Activated CD4-positive, alpha-beta T cell treated with anti-CD3 and anti-CD28 coated beads, Interleukin-2, amount 50 U/mL, for 48 hours (primary cell): ENCODE measurements at places on chromosomes 1 and 21.

DNA sequence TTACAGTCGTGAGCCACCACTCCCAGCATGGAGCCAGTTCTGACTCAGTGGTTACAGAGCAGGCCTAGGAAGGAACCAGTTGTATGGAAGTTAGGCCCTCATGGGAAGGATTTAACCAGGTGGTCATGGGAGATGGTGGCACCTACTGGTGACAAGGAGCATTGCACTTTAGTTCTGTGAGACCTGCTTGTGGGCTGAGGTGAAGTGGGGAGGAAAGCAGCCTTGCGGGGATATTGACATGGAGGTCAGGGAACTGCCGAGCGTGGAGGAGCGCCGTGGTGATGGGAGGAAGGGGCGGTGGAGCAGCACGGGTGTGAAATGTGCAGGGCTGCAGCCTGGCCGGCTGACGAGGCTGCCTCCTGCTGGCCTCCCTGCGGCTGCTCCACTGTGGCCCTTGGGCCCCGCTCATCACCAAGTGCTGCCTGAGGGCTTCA is 100.4 kb downstream of the GALNT2 start:
- DNase-seq, result peak; percentile 29

DNA sequence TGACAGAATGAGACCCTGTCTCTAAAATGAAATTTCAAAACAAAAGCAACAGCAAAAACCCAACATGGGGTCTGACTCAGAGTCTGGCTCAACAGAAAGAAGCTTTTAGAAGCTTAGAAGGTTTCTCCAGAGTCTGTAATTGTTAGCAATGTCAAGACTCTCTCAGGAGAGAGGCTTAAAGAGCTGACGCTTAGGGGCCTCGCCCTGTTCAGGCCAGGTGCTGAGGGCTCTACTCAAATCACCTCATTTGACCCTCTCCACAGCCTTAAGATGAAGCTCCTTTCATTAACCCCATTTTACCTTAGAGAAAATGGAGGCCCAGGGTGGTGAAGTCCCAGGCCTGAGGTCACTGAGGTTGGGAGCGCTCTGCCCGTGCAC is 5.3 kb upstream of the KIF17 start:
- no peak for DNase-seq

GRCh38 chr1:164586591-164586990 is 27.6 kb downstream of the PBX1 start:
- DNase-seq, result no peak

DNA sequence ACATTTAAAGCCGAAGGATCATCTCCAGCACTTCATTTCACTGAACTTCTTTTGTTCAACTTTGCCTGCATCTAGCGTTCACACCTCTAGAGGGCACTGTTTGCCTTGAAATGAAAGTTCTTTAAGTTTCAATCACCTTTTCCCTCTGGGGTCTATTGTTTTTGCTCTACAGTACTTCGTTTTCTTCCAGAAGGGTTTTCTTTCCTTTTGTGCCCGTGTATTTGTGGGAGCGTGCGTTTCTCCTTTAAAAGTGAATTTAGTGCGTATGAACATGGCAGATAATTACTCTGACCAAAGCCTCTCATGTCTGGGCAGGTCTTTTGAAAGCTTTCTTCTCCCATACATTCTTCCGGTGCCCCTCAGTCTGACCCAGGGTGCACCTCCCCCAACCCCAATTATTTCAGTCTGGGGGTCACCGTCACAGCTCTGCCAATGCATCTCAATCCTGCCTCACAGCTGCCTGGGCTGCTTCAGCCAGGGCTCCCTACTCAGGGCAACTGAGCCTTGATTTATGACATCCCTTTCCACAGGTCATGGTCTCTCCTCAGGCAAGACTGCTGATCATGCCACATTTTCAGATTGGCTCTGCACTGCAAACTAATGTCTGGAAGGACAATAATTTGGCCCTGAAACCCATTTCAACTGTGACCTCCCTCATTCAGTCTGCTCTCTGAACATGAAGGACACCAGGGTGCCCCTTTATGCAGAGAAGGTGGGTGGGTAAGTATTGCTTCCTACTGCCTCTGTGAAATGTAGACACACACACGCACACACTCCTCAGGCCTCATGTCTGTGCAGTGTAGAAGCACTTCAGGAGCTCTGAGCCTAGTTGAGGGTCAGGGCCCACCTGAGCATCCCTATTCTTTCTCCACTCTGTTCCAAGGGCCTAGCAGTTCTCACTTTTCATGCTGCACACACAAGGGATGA is 88.6 kb downstream of the NUF2 start:
- peak; percentile 40 for DNase-seq

GRCh38 chr1:1531947-1532346 is 8.5 kb downstream of the TMEM240 start:
- DNase-seq, result no peak

DNA sequence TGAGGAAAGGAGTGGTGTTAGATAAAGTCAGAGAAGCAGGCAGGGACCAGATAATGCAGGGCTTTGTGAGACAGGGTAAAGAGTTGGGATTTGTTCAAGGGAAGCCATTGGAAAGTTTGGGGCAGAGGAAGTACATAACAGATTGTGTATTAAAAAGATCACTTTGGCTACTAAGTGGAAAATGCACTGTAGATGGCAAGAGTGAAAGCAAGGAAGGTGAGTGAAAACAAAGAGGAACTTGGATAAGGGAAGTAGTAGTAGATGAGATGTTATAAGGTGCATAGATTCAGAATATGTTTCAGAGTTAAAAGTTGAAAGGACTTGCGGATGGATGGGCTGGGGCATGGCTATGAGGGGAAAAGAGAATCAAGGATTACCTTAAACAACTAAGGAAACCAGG is 17.4 kb downstream of the MRPL39 start:
- no peak for DNase-seq

DNA sequence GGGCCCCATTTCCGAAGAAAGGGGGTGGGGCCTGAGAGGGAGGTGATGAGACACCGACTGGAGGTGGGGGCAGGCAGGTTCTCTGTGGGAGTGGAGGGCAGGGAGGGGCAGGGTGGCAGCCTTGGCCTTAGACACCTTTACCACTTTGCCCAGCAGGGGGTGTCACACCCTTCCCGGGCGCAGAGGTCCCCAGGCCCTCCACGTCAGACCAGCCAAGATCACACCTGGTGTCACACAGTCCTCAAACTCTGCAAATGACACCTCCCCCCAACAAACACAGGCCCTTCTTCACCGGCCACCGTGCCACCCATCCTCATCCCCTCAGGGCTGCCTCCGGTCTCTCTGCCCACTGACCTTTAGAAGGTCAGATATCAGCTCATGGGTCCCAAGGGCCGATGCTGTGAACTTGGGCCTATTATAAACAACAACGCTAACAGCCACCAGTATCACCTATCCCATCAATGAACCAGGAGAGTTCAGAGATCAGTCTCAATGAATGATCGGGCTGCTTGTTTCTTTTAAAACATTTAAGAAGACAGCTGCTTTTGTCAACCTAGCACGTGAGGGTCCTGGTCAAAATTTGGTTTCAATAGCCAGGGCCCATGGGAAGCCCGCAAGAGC is 103.9 kb downstream of the CASZ1 start:
- peak; percentile 77 for DNase-seq

GRCh38 chr1:185972096-185972850 is 238.1 kb downstream of the HMCN1 start:
- no peak for DNase-seq

DNA sequence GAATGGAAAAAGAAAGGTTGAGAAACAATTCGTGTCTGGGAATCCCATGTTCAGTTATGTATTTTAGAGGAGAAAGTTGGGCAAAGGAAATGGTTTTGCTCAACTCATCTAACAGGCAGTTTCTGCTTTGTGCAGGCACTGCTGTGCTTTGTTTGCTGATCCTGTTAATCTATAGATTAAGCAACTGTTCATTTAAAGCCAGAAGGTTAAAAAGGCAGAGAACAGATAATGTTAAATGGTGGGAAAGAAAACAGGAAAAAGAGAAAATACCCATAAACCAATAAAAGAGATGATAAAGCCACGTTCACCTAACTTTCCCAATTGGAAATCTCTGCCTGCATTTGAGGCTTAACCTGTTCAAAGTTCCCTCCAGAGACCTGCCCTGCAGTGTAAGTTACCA is 70.0 kb downstream of the APP start:
- no peak for DNase-seq

- peak; percentile 37 for DNase-seq
Measured at GRCh38 chr1:109547463-109548320, 723 bp upstream of the GNAI3 start.

DNA sequence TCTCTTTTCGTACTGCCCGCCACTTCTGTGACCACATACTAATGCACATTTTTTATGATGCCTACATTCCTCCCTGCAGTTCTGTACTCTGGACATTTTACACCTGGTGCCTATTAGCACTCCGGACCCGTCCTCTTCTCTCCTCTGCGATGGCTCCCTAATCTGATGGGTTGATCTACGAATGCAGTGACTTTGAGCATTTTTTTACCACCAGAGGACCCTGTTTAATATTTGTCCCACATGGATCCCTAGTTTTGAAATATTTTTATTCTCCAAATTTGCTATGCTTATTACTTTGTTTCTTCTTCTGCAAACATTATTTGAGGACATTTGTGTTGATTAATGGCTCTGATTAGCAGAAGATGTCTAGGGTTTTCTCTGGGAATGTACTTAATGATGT is 5.2 kb downstream of the PPFIA4 start:
- DNase-seq, result no peak

GRCh38 chr1:153532181-153532580 is 3.6 kb downstream of the S100A6 start:
- peak; percentile 44 for DNase-seq
